ENCODE measurements at places on chromosomes 12 and 14.

DNA sequence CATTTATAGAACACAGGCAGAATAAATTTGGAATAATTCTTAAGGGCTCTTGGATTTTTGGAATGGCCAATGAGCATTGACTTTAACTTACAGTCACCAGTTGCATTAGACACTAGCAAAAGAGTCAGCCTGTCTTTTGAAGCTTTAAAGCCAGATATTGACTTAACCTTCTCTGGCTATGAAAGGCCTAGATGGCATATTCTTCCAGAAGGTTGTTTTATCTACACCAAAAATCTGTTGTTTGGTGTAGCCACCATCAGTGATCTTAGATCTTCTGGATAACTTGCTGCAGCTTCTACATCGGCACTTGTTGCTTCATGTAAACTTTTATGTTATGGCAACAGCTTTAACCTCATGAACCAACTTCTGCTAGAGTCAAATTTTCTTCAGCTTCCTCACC is 10.4 kb downstream of the PCNX1 start:
- no peak for DNase-seq

- DNase-seq, result no peak
Observed at GRCh38 chr12:118418385-118419057, 42.2 kb downstream of the SUDS3 start.

GRCh38 chr12:76270657-76271358 is 77.4 kb downstream of the BBS10 start:
- DNase-seq, result no peak

- DNase-seq, result peak; percentile 21
Observed at GRCh38 chr12:100672075-100672592, 98.7 kb downstream of the GAS2L3 start.

- DNase-seq, result no peak
Observed at GRCh38 chr12:101297661-101298060, 17.8 kb downstream of the UTP20 start.

DNA sequence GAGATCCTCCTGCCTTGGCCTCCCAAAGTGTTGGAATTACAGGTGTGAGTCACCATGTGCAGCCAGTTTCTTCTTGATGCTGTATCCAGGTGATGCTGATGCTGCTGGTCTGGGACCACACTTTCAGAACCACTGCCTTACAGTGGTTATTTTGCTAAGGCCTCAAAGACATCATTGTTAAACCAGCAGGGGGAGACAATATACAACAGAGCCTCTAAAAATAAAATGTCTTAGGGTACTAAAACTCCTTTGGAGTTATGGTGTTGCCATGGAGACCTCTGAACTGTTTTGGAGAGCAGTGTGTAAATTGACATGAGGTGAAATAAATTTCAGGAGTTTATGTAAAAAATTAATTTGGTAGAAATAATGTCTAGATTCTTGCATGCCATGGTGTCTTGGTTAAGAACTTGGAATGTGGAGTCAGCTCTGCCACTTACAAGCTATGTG is 1.1 kb upstream of the ARG2 start:
- peak; percentile 67 for DNase-seq

DNA sequence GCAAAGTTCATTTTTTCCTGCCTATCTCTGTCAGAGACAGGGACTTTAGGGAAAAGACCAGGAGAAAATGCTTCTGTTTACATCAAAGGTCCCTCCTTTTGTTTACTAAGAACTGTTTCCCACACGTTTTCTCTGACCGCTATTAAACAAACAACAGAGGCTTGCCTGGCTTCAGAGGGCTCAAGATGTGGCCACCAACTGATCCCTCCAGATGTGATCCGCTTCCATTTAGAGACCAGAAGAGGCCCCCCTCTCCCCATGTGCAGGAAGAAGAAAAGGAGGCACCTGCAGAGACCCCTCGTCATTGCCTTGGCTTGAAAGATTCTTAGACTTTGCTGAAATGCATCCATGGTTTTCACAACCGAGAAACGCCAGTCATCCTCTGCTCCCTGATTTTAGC is 217.9 kb upstream of the PWP1 start:
- no peak for DNase-seq

GRCh38 chr14:59130462-59130861 is 58.0 kb upstream of the DAAM1 start:
- no peak for DNase-seq

- no peak for DNase-seq
Observed at GRCh38 chr12:98213556-98213955, 301.8 kb upstream of the TMPO start.

DNA sequence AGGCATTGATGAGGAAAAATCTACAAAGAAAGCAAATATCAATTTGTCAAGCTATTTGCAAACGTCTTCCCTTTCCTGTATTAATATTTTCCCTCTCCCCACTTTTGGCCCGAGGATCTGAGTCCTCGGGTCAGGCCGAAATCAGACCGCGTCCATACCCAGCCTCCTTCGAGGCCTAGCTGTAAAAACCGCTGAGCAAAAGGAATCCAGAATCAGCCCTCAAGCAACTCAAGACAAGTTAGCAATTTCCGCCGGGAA is 353 bp upstream of the MAPK1IP1L start:
- DNase-seq, result no peak

All from A549 (cell line).